Activated CD8-positive, alpha-beta memory T cell treated with anti-CD3 and anti-CD28 coated beads for 1 hour (primary cell): ENCODE measurements at places on chromosomes 5 and 9.

DNA sequence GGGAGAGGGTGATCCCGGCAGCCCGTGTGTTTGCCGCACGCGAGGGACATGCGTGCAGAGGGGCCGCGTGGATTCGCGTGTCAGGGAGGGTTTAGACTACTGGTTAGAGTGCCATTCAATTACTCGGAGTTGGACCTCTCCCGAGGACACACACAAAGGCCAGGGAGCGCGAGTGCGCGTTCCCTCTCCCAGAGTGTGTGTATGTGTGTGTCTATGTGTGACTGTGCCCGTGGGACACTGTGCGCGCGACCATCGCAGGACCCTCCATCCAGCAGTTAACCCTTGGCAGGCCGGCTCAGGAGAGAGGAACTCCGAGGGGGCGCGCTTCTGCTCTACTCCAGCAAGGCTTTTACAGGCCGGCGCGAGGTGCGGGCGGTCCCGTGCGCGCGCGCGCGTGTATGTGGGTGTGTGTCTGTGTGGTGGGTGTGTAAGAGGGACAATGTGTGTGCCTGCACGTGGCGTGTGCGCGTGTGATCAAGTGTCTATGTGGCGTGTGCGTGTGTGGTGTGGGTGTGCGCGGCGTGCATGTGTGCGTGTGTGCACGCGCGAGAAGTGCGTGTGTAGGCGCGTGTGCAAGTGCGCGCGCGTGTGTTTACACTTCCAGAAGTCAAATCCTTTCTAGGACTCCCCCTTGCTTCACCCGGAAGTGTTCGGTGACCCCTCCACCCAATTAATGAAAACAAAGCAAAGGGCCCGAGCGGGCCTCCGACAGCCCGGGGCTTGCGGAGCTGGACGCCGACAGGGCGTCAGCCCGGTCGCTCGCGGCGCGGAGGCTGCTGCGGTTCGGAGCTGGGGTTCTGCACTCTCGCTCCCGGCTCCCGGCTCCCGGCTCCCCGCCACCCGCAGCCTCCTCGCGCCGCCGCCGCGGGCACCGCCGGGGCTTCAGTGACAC is 75.3 kb upstream of the TBCA start:
- no peak for DNase-seq

DNA sequence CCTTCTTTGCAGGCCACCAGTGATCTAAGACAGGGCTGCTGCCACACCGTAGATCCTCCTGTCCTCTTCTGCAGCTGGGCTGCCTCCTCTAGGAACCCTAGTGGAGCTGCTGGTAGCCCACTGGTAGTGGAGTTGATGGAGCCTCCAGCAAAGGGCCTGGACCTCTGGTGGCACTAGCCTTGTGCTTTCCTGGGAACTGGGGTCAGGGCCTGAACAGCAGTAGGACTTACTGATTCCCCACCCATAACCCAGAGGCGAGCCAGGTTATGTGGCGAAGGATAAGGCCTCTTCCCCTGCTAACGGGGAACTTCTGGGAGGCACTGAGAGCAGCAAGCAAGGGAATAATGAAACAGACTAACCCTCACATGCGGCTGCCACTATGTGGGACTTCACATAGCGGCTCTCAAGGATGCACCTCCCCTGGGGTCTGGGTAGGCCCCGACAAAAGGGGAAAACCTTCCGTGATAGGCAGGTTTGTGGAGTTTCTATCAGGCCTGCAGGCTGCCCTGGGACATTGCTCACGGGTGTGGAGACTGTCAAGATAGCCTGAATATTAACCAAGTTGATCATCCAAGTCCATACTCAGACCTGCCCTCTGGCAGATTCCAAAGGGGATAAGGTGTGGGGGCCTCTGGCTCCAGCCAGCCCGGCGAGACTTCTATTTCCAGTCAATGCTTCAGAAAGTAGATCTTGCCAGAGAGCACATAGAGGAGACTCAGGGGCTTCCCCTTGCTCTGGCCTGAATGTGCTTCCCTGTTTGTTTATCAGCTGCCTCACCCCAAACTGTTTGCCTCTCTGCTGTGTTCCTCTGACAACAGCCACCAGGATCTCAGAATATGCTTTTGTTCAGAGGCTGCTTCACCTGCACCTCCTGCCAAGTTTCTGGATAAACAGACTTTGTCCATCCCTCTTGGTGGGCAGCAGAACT is 7.4 kb downstream of the SLC22A4 start:
- no peak for DNase-seq

- DNase-seq = no peak
These were observed 28.0 kb upstream of the TOMM5 start for GRCh38 chr9:37620396-37620795.

DNA sequence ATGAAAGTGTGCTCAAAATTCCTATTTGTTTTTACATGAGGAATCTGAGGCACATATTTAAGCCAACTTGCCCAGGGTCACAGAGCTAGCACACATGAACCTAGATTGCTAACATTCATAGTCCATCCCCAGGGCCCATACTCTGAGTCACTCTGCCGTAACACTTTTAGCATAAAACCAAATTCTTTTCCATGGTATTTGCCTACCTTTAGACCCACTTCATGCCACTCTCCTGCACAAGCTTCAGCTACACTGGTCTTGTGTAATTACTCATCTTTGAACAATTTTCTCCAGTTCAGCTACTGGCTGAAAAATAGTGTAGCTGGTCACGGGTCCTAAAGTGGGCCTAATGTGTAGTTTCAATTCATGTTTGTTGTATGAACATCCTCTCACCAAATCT is 200.7 kb downstream of the SLC12A2 start:
- DNase-seq = no peak

DNA sequence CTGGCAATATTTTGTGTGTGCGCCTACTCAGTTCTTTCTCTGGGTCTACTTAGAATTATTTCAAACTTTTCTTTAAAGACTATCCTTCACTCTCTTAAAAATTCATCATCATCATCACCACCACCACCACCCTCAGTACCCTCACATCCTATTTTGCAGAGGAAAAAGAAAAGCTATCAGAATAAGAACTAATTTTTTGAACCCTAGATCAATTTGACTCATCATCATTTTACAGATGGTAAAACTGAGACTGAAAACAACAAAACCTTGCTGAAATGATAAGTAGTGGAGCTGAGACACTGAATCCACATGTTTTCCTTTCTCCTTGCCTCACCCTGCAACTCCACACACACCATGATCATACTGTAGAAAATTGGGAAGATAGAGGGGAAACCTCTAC is 119.3 kb downstream of the SSBP2 start:
- no peak for DNase-seq

- DNase-seq = no peak
These were observed 18.5 kb downstream of the AGTPBP1 start for GRCh38 chr9:85723215-85723614.

DNA sequence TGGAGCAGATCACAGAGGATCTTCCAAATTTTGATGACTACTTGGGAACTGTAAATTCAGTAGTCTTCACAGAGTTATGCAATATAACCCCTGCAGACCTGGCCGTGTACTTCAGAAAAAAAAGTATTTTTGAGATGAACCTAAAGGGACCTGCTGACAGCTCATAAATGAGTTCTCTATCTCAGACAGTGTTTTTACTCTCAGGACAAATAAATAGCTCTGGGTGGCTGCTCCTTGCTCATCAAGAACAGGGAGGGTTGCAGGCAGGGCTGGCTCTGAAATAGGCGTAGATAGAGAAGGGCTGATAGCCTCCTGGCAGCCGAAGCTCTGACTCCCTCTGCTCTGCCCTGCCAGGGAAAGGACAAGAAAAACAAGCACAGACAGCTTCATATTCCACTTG is 64.8 kb downstream of the PLAC8L1 start:
- DNase-seq = no peak

GRCh38 chr5:54995168-54995567 is 9.8 kb upstream of the ESM1 start:
- DNase-seq = no peak

DNA sequence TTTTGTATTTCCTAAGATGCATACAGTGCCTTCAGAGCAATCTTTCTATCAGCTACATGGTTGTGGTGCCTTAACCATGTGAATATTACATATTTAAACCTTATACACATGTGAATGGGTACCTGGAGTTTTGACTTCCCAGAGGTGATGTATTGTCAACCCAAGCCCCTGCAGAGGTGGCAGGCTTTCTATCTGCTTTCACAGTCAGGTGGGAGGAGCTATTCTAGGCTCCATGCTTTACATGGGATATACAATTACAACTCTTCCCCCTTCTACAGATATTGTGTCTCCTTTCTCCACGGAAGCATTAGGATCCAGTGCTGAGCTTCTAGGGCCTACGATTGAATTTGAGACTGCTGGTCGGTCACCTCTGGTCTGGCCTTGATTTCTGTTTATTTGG is 89.8 kb upstream of the TUT7 start:
- no peak for DNase-seq

- no peak for DNase-seq
These were observed 1.7 kb downstream of the DNM1 start for GRCh38 chr9:128204858-128205257.

DNA sequence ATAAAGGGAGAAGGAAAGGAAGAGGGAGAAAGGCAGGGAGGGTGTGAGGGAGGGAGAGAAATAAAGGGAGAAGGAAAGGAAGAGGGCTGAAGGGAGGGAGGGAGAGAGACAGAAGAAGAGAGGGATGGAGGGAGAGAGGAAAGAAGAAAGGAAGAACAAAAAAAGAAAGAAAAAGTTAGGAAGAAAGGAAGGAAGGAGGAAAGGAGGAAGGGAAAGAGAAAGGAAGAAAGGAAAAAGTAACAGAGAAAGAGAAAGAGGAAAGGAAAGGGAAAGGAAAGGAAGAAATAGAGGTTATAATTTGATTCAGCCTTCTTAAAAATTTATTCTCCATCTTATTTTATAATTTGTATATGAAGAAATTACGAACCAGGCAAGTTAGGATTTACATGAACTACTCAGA is 836.6 kb upstream of the C9orf72 start:
- DNase-seq = no peak

GRCh38 chr5:138458856-138459255 is 6.4 kb upstream of the EGR1 start:
- no peak for DNase-seq

- DNase-seq = no peak
These were observed 76.9 kb upstream of the NEURL1B start for GRCh38 chr5:172564188-172564587.

GRCh38 chr5:64827703-64828102 is 59.0 kb downstream of the CWC27 start:
- DNase-seq = no peak

DNA sequence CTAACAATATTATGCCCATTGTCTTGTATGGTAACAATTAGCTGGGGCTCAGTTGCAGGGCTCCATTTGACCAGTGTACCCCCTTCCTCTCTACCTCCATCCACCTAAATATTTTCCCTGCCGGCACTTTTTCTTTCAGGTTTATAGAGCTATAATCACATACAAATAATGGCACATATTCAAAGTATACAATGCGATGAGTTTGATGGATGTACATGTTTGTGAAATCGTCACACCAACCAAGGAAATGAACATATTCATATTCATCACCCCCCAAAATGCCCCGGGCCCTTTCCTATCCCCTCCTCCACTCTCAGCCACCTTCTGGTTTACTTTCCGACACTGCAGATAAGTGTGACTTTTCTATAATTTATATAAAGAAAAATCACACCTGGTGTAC is 351.5 kb downstream of the GADD45G start:
- no peak for DNase-seq

GRCh38 chr9:15525958-15526357 is 15.2 kb upstream of the PSIP1 start:
- no peak for DNase-seq

GRCh38 chr9:136762915-136763648 is 1.2 kb downstream of the LCN15 start:
- no peak for DNase-seq

- no peak for DNase-seq
These were observed 106.4 kb downstream of the ZSWIM6 start for GRCh38 chr5:61438298-61438970.

DNA sequence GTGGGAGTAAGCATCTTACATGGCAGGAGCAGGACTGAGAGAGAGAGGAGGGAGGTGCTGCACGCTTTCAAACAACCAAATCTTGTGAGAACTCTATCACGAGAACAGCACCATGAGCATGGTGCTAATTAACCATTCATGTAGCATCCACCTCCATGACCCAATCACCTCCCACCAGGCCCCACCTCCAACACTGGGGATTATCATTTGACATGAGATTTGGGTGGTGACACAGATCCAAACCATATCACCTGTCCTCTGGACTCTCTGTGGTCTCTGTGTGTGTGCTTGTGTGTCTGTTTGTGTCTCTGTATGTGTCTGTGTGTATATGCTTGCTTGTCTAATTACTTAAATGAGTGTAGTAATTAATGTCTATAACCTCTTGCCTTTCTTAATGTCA is 31.1 kb downstream of the SEC61B start:
- DNase-seq = no peak

- DNase-seq = no peak
These were observed 158.1 kb upstream of the SHB start for GRCh38 chr9:38227061-38227540.

DNA sequence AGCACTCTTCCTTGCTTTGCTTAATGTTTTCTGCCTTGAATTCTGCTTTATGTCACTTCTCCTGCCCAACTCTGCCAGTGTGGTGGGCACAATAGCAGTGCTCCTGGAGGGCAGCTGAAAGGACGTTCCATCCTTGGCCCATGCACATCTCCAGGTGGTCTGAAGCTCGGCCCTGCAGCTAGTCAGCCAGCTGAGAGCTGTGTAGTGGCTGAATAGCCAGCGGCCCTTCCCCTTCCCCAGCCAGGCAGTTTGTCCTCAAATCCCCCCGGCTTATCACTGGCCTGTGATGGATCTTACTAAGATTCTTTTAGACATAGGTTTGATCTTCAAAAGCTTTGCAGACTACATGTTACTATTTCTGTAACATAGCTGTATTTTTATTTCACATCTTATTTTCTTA is 42.7 kb upstream of the ANGPTL2 start:
- DNase-seq = no peak

DNA sequence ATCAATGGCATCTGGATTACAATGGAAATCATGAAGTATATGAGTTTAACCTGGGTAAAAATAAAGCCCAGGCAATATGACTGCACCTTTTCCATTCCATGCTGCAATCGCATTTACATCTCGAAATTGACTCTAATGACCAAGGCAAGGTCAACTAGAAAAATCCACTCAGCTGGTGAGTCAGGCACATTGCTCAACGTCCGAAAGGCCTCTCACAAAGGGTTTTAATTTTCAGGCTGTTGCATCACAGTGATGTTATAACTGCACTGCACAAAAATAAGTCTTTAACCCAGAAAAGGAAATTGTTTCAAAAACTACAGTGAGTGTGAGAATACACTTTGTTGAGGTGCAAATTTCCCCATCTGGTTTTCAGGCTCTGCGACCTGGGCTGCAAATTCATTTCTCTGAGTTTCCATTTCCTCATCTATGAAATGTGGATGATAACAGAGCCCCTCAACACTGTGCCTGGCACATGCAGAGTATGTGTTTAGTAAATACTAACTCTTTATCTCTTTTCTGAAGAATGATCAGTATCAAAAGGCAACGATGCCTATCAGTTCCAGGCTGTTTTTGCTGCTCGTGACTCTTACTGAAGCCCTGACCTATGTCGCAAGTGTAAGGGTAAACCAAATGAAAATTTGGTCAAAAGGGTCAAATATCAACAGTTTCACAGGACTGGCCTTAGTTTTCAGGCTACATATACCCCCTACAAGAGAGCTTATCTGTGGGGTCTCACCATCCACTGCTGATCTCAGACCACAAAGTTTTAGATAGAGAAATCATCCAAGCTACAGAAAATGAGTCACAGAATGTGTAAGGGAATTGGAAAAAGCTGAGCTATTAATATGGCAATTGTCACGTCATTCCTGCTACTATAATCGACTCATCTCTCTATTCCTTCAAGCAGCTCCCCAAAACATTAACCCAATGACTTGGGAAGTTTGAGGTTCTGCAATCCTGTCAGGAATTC is 4.1 kb downstream of the NFIL3 start:
- no peak for DNase-seq

GRCh38 chr5:13783726-13784125 is 160.8 kb downstream of the DNAH5 start:
- DNase-seq = no peak
